ENCODE measurements at places on chromosomes 5 and 9.

- DNase-seq: no peak
Observed at GRCh38 chr5:74432721-74433120, 207.8 kb downstream of the ENC1 start.

- no peak for DNase-seq
Observed at GRCh38 chr5:132641241-132641723, 16.7 kb upstream of the IL13 start.

DNA sequence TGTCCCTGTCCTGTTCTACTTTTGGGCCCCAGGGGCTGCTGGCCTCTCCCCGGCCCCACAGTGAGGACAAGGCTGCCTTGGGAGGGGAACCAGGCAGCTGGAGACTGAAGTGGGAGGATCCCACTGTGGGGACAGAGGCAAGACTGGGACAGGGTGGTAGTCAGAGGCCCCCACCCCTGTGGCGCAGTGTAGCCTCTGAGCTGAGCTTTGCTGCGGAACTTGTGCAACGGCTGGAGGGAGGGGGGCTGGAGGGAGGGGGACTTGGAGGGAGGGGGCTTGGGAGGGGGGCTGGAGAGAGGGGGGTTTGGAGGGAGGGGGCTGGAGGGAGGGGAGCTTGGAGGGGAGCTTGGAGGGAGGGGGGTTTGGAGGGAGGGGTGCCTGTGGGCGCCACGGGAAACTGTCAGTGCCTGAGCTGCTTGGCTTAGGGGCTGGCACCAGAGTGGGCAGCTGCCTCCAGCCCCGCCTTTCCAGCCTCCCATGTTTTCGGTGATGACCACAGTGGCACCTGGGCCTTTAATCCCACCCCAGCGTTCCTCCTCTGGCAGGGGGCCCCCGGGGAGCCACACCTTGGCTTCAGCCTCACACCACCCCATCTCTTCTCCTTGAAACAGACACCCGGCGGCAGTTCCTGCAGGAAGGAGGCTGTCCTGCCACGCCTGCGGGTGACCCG lies 2.3 kb upstream of the FUT7 start:
- no peak for DNase-seq

- DNase-seq: no peak
Observed at GRCh38 chr9:124685217-124685616, 85.9 kb downstream of the NR6A1 start.

DNA sequence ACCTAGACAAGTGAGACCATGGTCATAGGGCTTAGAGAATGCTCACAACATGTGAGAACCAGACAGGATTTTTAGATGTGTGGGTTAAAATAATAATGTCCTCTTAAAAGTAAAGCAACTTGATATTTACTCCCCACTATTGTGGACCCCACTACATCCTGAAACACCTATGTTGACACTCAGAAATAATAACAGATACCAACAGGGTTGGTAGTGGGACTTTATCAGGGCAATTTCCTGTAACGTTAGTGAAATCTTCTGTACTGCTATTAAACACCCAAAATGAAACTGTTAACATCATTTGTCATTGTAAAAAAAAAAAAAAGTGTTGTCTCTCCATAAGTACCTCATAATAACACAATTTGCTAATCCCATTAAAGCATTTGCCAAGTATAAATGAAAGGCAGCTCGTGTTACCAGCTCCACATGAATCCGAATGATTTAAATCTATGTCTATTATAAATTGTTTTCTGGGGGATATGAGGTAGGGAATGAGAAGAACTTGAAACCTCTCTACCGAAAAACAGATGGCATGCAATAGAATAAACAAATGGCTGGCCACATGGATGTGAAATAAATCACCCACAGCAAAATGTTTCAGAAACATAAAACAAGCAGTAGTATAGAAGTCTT lies 285.9 kb downstream of the ARHGEF28 start:
- DNase-seq: peak; percentile 40

DNA sequence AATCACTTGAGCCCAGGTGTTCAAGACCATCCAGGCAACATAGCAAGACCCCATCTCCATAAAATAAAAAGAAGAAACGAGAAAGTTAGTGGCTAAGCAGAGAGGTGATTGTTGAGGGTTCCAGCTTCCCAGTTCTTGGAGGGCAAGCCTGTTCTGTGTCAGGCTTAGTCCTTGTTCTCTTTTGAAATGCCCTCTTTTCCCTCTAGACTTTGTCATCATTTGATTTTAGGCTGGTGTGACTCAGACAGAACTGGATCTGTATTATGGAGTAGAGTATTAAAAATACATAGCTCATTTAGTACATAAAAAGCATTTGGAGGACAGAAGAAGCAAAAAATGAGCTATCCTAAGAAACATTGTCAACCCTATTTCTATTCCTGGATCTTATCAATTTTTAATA lies 159.4 kb downstream of the CD180 start:
- DNase-seq: no peak

DNA sequence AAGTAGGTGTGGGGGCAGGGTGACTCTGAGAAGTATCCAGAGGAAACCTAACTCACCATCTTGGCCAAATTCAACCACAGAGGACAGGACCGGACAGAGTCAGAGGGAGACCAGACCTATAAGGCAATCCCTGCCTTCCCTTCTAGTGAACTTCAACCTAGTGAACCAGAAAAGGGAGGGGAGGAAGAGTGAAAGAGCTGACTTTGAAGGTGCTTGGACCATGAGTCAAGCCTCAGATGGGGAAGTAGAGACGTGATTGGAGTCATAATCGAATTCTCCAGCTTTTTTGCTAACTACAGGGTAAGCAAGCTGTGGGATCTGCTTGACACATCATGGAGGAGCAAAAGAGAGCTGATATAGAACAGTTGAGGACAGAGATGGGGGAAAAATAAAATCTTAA lies 18.8 kb upstream of the KIF2A start:
- no peak for DNase-seq

DNA sequence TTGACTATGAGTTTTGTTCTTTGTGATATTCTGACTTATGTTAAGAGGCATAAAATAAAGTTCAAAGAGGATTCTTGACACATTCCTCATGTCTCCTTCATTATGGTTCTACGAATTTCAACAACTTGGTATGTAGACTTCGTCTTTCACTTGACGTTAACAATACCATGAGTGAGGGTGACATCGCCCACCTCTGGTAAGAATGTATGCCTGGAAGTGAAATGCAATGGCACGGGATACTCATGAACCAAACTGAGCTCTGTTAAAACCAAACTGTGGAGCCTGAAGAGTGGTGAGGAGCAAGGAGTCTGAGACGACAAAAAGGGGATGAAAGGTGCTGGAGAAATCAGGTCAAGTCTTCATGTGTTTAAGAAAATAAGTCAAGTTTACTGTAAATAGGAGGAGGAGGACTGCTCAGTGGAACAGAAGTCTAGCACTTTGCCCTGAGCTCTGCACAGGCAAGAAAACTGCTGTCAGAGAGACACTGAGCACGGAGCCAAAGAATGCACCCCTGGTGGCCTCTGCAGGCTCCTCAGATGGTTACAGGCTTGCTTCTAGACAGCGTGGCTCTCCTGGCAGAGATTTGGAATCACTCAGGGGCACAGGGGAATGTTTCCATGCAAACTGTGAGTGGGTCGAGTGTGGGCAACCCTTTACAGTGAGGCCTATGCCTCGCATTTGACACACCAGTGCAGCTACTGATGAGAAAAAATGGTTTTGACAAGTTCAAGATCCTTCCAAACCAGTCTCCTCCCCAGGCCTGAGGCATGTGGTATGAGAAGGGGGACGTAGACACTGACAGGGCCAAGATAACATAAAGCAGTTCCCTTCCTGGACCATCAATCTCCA lies 470.1 kb downstream of the IRX1 start:
- DNase-seq: no peak

DNA sequence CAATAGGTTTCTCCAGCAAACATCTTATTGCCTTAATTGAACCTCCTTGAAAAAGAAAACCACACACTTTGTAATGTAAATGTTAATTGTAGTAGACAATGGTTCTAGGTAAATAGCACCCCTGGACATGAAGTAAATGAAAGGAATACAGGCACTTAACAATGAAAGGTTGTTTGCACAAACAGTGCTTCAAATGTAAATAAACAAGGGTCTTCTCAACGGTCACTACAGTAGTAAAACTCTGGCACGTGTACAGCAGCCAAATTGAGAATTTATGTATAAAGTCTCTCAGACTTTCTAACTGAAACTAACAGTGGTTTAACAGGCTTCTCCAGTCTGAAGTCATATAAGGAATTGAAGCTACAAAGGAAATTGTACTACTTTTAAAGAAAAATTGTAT lies 218.3 kb downstream of the MEF2C start:
- DNase-seq: peak; percentile 43

DNA sequence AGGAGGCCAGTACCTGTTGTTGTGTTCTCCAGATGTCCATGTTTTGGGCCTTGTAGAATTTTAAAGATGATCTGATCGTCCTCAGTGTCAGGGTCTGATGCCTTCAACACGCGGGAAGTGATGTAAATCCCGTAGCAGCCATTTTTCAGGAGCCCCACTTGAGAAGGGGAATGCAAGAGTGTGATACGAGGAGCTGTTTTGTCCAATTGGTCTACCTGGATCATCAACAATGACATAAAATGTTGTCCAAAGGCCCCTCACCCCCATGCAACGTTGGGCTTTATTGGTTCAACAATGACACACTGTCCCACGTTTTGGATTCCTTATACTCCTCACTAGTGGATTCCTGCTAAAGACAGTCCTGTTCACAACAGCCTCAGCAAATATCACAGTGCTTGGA lies 48.1 kb upstream of the CER1 start:
- DNase-seq: no peak

DNA sequence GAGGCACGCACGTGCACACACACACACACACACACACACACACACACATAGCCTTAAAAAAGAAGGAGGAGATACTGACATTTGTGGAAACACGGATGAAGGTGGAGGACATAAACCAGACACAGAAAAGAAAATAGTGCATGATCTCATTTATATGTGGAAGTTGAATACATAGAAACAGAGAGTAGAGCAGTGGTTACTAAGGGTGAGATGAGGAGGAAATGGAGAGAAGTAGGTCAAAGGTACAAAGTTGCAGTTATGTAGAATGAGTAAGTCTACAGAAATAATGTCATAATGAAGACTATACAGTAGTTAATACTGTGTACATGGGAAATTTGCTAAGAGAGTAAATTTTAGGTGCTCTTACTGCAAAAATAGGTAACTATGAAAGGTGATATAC lies 412.2 kb upstream of the CDH9 start:
- peak; percentile 21 for DNase-seq

- no peak for DNase-seq
Observed at GRCh38 chr5:11143456-11144267, 382.6 kb upstream of the DAP start.

Measured in NCI-H774 (cell line).